ENCODE measurements at places on chromosomes 12 and 14. TPM values are rescaled to one million over a fixed set of nuclear protein-coding genes. Genes with fewer than 3 reads are reported as not detected.

The ATF7 gene
- total RNA-seq: 28.1 TPM

The PRIMA1 gene
- total RNA-seq: not detected

The NEDD1 gene
- total RNA-seq: 42.7 TPM

The CYP27B1 gene
- total RNA-seq: 14.7 TPM

The KRT78 gene
- not detected for total RNA-seq

The EXOC3L4 gene
- not detected for total RNA-seq

The KRT81 gene
- not detected for total RNA-seq

The C12orf56 gene
- total RNA-seq: not detected

DNA sequence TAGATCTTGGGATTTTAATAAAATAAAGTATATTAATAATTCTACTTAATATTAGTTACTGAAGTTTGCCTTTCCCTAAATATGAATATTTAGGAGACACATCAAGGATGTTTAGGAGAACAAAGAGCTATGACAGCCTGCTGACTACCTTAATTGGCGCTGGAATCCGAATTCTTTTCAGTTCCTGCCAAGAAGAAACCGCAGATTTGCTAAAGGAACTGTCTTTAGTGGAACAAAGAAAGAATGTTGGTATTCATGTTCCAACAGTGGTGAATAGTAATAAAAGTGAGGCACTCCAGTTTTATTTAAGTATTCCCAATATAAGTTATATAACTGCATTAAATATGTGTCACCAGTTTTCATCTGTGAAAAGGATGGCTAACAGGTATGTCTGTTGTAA is 54.5 kb downstream of the MIS18BP1 start:
- no peak for ATAC-seq

GRCh38 chr12:123657211-123657610 is 13.7 kb upstream of the TCTN2 start:
- ATAC-seq: no peak

- ATAC-seq: no peak
Measured at GRCh38 chr12:105267711-105268110, 31.7 kb upstream of the APPL2 start.

GRCh38 chr12:100796621-100797020 is 2.0 kb downstream of the ANO4 start:
- ATAC-seq: no peak

DNA sequence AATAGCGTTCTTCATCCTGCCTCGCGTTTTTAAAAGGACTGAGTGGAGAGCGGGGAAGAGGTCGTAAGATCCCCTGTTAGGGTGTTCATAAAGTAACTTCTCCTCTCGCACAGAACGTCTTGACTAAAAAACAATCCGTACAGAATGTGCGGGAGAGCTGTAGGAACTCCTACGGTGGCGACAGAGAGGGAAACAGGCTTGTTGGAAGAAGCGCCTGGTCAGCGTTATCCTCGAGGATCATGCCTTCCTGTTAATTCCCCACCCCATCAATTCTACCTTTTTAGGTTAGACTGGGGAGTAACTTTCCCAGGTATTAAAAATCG is 399 bp upstream of the WASHC4 start:
- ATAC-seq: peak; percentile 15

- peak; percentile 18 for ATAC-seq
Measured at GRCh38 chr14:54603362-54603761, 36.4 kb downstream of the SAMD4A start.

DNA sequence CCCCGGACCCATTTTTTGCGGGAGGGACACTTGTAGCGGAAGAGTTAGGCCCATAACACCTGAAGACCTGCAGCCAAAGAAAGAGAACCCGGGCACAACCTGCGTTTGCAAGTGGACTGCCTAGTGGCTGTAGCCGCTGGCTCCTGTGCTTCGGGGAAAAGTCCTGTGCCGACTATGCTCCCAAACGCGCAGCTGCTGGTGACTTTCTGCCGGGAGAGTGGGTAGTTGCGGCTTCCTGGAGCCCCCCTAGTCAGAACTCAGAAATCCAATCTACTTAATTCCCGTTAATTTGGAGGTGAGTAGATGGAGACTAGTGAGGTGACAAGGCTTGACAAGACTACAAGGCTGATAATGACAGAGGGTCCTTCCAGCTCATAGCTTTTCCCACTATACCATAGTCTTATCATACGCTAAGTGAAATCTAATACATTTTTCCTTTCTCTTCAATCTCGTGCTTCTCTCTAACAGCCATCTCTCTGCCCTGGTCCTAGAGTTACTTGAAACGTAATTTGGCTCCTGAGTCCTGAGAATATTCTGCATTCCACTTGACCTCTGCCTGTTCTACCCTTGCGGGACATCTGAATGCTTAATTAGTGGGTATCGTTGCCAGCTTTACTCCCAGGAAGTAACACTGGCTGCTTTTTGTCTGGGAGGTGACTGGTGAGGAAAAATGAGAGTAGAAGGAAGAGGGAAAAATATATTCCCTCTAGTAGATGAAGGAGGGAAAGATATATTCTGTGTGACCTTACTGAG is 556 bp downstream of the MTHFD1 start:
- ATAC-seq: peak; percentile 3

GRCh38 chr12:110104188-110105094 is 19.7 kb upstream of the IFT81 start:
- ATAC-seq: no peak
